Fibroblast of skin of abdomen (primary cell): ENCODE measurements at places on chromosomes 6 and 20.

DNA sequence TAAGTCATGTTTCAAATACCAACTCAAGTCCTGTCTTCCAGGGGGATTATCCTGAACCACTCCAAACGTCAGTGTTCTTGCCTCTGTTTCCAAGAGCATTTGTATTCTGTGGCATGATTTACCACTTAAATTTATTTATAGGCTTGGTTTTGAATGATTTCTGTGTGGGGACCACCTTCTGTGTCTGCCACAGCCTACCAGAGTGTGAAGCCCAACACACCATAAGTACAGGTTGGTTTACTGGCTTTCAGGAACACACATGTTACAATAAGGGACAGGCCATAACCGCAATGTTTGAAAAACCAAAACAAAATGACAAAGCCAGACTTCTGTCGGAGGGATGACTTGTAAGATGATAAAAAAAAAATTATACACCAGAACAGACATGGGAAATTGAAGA, 56.5 kb upstream of the MAP3K7 start:
- DNase-seq, result no peak

DNA sequence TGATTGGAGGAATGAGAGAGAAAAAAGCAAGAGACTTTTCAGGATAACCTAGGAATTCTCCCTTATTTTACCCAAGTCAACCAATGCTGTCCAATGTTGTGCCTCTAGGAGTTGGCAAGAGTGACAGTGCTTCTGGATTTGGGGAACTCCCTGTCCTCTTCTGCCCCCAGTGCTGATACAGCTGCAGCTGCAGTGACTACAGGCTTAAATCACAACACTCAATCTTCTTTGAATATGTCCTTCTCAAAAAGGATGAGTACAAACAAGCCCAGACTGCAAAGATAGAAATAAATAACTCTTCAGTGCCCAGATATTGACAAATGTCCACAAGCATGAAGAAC, 141.0 kb upstream of the COL21A1 start:
- DNase-seq, result no peak

DNA sequence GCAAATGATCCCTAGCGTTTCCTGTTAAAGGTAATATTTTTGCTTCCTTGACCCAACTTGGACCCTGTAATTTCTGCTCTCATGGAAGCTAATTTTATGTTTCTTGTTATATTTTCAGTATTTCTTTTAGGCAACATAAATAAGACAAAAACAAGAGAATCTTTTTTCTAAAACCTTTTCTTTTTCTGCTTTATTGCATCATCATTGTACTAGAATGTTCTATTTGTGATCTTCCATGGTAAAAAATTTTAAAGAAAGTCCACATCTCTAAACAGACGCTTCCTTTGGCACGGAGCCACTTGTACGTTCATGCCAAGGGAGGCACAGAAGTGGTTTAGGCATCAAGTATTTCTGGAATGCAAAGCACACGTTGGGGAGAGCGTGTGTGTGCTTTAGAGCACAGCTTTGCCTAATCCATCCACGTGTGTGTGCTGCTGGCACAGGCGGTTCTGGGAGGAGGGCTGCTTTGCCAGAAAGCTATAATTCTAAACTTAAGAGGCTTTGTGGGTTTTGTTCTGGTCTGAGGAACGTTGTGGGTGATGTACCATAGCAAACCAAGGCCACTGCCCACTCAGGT, 98.3 kb downstream of the SASH1 start:
- peak; percentile 93 for DNase-seq

GRCh38 chr6:89597372-89597771, 41.2 kb downstream of the LYRM2 start:
- DNase-seq, result no peak

DNA sequence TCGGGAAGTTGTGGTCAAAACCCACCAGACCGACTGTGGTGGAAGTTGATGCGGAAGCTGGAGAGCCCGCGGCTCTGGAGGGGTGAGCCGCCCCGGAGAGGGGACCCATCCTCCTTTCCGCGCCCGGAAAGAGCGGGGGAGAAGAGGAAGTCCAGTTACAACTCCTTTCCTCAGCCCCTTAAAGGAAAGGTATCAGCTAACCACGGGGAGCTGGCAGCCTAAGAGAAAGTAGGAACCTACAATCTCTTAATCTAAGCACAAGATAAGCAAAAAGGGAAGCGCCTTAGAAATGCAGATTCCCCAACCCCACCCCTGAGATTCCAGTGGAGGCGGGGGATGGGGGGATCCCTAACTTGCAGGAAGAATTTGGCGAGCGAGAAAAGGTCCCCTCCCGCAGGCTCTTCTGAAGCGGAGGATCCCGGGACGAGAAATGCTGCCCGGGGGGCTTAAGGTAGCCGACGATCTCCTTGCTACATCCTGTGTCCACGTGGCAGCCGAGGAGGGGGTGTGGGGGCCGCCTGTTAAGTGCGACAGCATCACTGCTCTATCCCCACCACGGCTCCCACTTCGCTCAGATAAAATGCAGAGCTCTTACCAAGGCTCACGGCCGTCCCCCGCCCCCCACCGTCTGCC, 87.5 kb downstream of the ZFP64 start:
- peak; percentile 47 for DNase-seq

DNA sequence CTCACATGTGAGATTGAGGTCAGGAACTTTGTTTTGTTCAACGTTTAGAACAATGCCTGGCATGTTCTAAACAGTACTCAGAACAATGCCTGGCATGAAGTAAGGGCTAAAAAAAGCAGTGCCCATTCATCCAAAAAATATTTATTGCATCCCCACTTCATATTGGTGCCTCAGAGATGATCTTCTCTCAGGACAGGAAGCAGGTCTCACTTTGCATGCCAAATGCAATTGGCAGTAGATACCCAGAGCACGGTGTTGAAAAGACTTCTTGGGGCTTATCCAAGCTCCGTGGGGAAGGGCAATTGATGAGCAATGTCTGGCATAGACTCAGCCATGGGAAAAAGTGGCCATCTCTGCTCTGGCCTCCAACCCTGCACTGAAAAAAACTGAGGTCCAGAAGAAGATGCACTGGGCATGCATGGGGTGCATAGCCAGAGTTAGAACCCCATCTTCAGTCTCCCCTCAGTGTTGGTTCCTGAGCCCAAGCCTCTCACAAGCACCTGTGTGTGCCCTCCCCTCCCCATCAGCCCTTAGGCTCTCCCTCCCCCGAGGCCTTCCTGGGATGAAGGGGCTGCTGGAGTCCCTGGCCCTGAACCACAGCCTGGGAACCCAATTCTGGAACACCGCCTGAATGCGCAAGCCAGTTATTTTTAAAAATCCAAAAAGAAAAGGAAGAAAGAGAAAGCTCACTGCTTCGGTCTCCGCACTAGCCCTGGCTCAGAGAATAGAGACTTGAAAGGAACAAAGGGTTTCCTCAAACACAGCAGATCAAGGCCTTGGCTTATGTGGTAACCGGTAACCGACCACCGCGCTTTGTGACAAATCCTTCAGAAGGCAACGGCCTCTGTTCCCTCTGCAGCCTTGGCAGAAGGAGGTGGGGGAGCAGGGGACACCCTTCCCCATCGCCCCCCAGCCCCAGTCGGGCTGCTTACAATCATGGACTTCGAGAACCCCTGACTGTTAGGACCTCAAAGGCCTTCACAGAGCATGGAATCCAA, 78.5 kb upstream of the SIRPA start:
- peak; percentile 68 for DNase-seq

GRCh38 chr20:1890469-1891262, 4.5 kb upstream of the SIRPA start:
- no peak for DNase-seq

DNA sequence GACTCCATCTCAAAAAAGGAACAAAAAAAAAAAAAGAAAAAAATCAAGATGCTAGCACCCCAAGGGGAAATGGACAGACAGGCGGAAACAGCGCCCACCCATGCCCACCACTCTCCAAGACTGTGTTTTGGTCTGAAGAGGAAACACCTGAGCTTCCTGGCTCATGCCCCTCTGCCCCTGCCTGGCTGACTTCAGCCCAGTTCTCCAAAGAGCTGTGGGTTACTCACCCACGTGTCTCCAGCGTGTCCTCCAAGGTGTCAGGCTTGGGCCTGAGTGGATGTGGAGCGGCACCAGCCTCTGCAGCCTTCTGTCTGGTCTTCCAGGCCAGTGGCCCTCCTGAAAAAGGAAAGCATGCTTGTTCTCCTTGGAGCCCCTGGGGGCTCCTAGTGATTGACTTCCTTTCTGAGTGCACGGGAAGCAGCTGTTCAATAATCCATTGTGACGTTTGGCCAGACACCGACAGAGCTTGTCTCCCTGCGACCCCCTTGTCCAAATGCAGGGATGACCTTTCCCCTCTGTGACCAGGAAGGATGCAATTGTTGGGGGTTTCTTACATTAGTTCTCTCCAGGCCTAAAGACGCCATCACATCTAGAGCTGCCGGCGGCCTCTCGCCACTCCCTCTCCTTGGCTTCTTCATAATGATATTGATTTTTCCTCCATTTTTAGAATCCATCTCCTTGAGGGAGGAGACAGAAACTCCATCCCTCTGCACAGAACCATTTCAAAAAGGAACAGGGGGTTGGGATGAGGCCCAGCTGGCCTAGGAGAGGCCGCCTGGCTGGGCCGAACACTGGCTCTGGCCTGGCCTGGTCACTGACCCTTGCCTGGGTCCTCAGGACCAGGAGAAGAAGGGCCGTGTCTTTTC, 58.4 kb downstream of the ADNP start:
- DNase-seq, result no peak

- no peak for DNase-seq
Observed at GRCh38 chr20:35087791-35088190, 4.8 kb downstream of the TRPC4AP start.

DNA sequence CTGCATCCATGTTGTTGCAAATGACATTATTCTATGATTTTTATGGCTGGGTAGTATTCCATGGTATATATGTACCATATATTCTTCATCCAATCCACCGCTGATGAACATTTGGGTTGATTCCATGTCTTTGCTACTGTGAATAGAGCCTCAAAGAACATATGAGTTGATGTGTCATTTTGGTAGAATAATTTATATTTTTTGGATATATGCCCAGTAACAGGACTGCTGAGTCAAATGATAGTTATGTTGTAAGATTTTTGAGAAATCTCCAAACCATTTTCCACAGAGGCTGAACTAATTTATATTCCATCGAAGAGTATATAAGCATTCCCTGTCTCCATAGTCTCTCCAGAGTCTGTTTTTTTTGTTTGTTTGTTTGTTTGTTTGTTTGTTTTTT, 1373.5 kb downstream of the GRIK2 start:
- peak; percentile 49 for DNase-seq
